ENCODE measurements at places on chromosomes 2 and 18.

GRCh38 chr18:5892823-5893431 is 2.4 kb downstream of the TMEM200C start:
- no peak for DNase-seq

- DNase-seq: no peak
Observed at GRCh38 chr2:201839727-201840126, 33.4 kb downstream of the CDK15 start.

GRCh38 chr2:96143231-96143847 is 1.9 kb downstream of the DUSP2 start:
- DNase-seq: no peak

- no peak for DNase-seq
Observed at GRCh38 chr2:160736148-160737028, 242.8 kb upstream of the RBMS1 start.

GRCh38 chr2:128305555-128306080 is 13.1 kb downstream of the HS6ST1 start:
- no peak for DNase-seq

- DNase-seq: no peak
Observed at GRCh38 chr18:21291106-21291505, 49.1 kb downstream of the GREB1L start.

DNA sequence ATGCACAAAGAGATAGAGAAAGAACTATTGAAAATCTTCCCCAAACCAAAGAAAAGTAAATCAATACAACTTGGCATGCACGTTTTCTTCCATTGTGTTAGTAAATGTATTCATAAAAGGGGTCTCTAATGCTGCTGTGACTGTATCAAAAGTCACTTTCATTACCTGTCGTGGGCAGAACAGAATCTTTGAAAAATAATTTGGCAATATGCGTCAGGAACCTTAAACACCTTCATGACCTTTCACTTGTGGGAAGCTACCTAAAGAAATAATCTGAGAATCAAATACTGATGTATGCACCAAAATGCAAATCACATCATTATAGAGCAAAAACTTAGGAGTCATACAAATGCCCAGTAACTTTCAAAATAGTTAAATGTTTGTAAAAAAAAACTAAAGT is 105.3 kb downstream of the ARL4C start:
- DNase-seq: no peak

DNA sequence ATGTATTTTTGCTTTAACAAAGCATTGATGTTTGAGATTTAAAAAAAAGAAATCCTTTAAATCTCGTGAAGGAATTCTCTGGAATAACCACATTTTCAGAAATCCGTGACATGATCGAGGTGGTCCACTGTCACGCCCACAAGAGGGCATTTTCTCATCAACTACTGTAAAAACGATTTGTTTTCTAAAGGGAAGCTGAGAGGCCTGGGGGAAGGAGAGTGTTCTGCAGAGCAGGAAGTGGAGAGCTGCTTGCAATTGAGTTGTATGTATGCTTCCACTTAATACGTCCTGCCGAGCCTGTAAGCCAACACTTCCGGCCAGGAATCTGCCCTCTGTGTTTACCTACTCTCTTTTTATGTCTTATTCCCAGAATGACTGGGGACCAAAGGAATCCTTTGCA is 19.4 kb downstream of the KLHL29 start:
- DNase-seq: no peak

DNA sequence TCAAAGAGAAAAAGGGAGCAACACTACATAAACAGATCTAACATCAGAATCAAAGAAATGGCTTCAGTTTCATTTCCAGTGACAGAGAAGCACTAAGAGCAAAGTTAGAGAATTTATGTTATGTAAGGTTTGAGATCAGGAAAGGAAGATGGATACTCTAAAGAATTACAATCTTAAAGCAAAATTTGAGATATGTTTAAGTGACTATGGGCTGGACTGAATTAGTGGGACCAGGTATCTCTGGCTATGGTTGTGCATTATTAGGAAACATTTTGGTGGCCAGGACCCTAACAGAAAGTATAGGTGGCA is 208.2 kb downstream of the CCDC178 start:
- DNase-seq: no peak

DNA sequence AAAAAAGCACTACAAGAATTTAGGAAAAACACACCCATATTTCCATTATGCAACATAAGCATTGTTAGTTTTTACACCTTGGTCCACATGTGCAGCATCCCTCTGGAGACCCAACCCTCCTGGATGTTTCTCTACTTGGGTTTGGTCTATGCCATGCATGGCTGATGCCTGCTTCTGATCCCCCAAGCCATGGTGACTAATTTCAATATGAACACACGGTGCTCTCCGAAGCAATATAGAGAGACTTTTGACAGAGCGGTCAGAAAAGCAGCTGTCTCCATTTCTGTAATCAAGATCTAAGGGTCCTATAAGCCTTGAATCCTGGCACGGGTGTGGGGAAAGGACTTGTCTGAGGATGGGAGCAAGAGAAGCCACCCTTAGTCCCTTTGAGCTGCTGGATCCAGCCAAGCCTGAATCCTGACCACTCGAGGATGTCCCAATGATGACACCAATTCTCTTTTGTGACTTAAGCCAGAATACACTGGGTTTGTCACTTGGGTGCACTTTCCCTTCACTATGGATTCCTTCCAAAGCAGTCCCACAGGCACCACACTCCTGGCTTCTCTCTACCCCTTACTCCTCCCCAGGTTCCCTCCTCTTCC is 91.5 kb downstream of the ACTR2 start:
- no peak for DNase-seq

Measured in stimulated activated CD4-positive, alpha-beta T cell treated with anti-CD3 and anti-CD28 coated beads, Interleukin-4, amount 100 ng/mL, for 1 hour (primary cell).